ENCODE measurements at places on chromosomes 7 and 10.

GRCh38 chr7:101166648-101166908 is 1.2 kb upstream of the VGF start:
- no peak for DNase-seq

DNA sequence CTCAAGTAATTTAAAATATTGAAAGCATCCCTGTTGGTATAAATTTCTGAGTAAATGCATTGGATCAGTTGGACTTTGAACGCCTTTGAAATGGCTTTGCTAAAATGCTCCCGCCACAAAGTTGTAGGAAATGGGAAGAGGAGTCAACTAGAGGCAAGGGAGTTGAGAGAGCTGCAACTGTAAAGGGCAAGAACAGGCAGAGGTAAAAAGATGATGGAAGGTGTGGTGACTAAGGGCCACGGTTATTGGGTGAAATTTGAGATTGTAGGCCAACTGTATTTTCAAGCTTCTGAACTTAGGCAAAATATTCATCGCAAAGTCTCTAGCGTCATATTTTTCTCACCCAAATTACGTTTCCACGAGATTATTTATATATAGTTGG is 595 bp upstream of the SUMF2 start:
- no peak for DNase-seq

DNA sequence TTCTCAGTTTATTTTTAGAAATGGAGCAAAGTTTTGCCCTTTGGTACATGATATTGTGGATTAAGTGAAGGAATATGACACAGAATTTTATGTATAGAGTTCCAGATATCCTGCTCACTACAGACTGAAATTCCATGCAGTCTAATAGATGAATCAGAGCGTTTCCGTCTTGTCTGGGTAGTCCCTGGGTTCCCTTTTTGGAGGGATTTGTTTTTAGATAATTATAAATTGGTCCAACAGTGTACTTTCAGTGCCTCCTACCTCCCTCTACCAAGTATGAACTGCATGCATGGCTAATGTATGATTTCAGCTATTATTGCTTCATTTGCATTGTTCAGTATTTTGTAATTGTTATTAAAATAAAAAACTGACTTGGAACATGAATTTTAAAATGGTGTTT is 74.4 kb downstream of the SEPTIN7 start:
- DNase-seq = no peak

- DNase-seq = no peak
These were observed 167.0 kb downstream of the FANK1 start for GRCh38 chr10:126063353-126063791.

- DNase-seq = no peak
These were observed 40.8 kb downstream of the PANK1 start for GRCh38 chr10:89604200-89604599.

- DNase-seq = no peak
These were observed 14.7 kb upstream of the TMEM236 start for GRCh38 chr10:17737027-17737965.

DNA sequence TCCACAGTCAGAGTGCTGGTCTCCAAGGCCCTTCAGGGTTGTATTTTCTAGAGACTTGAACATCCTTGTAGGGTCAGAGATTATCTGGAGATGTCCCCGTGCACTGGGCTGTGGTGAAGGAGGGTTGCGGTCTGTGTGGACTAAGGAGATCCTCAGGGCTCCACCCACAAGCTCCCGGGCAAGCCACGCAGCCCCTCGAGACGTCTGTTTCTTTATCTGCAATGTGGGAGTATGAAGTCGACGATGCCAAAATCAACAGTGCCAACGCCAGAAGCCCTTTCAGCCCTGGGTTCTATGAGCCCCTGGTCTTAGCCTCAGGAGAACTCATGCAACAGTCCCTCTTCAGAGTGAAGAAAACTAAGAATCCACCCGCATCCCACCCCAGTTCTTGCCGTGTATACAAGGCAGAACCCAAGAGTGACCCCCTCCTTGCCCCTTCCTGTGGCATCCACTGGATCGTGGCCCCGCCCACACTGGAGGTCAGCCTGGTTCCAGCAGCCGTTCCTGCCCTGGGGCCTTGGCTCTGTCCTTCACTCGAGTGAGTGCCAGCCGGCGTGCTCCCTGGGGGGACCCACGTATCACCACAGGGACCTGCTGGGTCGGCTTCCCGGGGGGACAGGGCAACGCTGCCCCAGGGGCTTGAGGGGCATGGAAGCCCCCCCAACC is 6.0 kb upstream of the SHH start:
- no peak for DNase-seq

GRCh38 chr10:59779756-59780533 is 26.7 kb upstream of the MRLN start:
- no peak for DNase-seq

DNA sequence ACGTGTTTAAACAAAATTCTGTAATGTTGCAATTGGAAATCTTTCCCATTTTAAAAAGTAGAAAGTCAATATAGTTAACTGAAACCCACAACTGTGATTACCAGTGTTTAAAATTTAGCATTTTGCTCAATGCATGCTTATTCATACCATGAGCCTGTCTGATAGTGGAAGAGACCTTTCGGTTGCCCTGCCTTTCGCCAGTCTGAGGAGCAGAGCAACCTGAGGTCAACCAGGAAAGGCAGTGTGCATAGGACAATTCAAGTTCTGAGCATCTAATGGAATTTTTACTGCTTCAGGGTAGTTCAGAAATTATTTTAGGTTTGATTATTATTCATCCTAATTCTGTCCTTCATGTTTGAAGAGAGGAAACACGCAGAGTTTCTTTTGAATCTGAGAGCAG is 100.8 kb downstream of the CUBN start:
- DNase-seq = no peak

DNA sequence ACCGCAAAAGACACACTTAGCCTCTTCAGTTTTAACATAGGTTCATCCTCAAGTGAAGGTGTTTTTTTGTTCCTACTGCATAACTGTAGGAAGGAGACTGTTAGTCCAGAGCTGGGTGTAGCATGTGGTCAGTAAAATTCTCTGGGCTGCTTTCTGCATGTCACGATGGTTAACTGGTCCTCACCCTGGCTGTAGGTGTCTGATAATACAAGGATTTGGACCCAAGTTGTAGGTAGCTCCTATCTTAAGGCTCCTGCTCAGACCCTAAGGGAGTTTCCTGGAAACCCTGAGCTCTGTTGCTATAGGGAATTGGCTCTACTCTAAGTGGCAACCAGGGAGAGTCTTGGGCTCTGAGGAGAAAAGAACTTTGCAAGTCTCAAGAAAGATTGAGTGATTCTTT is 112.9 kb downstream of the SAMD9 start:
- no peak for DNase-seq

DNA sequence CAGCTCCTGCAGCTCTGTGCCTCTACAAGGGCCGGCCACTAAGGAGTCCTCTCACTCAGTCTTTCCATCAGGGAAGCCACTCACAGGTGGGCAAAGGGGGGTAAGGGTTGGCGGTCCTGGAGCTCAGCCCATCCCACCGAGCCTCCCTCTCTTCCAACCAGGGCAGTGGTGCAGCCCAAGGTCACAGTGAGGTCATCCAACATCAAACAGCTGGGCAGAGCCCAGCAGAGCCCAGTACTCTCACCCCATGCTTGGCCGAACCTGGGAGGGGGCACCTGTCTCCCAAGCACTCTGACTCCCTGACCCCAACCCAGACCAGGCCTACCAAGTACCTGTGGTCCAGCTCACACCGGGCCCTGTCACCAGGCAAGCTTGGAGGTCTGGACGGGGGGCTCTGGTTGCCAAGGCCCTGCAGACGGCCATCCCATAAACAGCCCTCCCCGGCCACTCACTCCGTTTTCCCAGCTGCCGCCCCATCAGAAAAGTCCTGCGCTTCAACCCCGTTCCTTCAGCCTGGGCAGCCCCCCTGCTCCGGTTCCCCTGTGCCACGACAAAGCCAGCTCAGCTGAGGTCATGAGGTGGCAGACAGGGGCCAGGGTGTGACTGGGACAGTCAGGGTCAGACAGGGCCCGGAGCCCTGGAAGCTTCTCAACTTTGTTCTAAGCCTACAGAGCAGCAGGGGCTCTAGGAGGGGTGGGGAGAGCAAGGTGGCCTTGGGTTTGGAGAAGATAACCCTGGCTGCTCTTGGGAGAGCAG is 27.5 kb downstream of the PDGFA start:
- DNase-seq = no peak

DNA sequence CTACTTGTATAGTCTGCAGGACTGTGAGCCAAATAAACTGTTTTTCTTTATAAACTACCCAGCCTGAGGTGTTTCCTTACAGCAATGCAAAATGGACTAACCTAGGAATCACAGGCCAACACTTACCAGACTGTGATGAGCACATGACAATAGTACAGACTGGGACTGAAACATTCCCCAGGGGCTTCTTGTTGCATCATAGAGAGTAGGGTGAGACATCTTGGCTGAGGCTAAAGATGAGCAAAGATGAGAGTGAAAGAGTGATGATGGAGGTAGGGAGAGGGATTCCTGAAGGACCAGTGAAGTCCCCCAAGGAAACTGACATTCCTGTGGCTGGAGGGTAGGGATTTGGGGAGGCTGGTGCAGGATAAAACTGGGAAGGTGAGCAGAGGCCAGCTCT is 194.4 kb downstream of the TPST1 start:
- no peak for DNase-seq

DNA sequence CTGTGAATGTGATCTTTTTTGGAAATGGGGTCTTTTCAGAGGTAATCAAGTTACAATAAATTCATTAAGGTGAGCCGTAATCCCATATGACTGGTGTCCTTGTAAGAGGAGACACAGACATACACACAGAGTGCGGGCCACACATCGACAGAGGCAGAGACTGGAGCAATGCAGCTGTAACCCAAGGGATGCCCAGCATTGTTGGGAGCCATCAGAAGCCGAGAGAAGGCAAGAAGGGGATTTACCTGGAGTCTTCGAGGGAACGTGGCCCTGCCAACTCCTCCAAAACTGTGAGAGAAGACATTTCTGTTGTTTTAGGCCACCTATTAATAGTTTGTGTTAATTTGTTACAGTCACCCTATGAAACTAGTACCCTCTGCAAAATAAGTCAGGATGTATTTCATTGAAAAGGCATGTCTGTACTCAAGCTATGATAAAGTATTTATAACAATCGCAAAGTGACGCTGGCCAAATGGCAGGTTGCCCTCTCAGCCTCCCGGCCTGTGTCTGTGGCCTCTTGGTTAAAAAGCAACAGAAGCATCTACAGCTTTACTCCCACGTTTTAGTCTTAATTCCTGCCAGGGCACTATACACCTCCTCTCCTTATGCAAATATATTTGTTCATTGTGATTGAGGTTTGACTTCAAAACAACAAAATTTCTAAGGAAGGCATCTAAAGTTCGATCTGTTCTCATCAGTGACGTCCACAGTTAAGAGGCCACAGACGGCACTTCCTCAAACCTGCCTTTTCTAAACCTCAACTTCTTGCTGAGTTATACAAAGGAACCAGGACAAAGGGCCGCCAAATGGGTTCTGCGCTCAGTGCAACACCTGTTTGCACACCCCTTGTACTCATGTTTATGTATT is 46.8 kb downstream of the HIPK2 start:
- DNase-seq = no peak

- DNase-seq = no peak
These were observed 9.1 kb downstream of the COMTD1 start for GRCh38 chr10:75226656-75227055.

DNA sequence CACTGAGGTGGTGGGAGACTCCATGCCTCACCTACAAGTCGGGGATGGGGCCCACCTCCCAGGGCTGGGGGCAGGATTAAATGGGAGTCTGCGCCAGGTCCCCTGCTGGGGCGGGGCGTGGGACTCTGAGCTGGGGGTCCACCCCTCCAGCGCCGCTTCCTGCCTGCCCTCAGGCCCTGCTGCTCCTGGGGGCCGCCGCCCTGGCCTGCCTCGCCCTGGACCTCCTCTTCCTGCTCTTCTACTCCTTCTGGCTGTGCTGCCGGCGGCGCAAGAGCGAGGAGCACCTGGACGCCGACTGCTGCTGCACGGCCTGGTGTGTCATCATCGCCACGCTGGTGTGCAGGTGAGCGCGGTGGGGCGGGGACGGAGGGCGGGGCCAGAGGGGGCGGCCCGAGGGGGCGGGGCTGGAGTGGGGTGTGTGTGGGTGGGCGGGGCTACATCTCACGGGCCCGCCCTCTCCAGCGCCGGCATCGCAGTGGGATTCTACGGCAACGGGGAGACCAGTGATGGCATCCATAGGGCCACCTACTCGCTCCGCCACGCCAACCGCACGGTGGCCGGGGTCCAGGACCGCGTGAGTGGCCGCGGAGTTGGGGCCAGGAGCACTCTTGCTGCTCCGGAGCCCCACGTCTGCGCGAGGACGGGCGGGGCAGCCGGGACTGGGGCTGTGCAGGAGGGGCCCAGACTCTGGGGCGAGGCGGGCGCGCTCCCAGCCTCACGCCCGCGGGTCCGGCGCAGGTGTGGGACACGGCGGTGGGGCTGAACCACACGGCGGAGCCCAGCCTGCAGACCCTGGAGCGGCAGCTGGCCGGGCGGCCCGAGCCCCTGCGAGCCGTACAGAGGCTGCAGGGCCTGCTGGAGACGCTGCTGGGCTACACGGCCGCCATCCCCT is 15.1 kb downstream of the TTYH3 start:
- DNase-seq = no peak

- no peak for DNase-seq
These were observed 27.5 kb upstream of the PURB start for GRCh38 chr7:44912775-44913347.

DNA sequence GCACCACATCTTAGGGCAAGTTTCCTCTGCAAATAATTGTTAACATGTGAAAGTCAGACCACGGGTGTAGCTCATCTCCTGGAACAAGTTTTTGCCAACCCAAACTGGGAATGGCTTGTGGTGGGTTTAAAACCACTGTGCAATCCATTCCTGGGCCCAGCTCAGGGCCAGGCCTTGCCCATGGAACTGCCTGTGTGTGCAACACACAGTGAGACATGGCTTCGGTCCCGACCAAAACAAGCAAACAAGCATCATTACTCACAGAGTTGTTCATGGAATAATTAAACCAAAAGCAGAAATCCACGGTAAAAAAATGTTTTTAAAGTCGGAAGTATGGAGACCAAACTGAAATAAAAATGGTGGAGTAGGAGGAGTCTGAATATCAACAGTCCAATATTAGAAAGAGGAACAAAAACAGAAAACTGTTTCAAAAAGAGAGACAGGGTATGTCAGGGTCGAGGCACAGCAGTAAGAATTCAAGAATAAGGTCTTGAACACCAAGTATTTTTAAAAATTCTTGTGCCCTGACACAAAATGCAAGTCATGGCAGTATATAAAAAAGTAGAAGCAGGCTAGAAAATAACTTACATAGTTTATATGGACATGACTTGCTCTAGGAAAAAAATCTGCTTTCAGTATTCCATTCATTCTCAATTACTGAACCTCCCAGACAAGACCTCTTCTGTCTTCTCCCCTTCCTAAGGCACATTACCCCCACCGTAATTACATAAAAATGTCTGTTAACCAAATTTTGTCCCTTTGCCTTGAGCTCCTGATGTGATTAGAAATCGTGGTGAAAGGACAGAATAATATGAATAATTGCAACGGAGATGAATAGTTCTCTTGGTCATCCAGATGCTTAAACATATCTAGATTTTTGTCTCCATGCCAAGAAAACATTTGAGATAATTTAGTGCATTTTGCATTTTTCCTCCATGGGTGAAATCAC is 88.4 kb downstream of the FAS start:
- DNase-seq = no peak

All from NCI-H187 treated with DMSO at 0.1 percent for 48 hours (cell line).